ENCODE measurements at places on chromosomes 5 and 9. TPM values are rescaled to one million over a fixed set of nuclear protein-coding genes. Genes with fewer than 3 reads are reported as not detected.
A peak's percentile ranks its signal among the peaks of the same experiment; 100 is the strongest.

CCDC152 gene
- 1.6 TPM for total RNA-seq

- no peak overlapping the region for H3K4me3 ChIP-seq
- H3K36me3 ChIP-seq: peaks cover 13% of the 10 kb centered on the region
- H3K27me3 ChIP-seq: no peaks in the 10 kb centered on the region
- DNase-seq: no peak
- no peaks in the 10 kb centered on the region for H3K4me1 ChIP-seq
- no peak overlapping the region for H3K27ac ChIP-seq
Observed at GRCh38 chr5:137639645-137640044, 96.2 kb downstream of the KLHL3 start.

DNA sequence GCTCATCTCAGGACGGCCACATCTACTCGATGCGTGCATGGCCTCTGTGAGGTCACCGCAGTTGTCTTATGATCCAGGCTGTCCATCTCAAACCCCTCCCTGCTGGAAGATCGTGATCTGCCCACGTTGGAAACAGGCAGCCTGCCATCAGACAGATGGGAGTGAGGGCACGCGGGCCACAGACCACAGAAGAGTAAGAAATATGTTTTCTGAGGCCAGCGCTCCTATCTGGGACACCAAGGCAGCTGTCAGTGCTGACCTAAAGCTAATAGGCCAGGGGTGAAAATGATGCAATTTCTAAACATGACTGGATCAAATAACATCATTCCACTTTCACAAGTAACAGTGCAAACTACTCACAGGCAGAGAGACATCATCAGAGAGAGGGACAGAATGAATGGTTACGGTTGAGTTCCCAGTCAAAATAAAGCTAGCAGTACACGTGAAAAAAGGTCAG lies 57.1 kb upstream of the CER1 start:
- no peak overlapping the region for H3K4me3 ChIP-seq
- no peak overlapping the region for H3K27ac ChIP-seq
- no peaks in the 10 kb centered on the region for H3K27me3 ChIP-seq

- H3K27ac ChIP-seq: no peak overlapping the region
- no peaks in the 10 kb centered on the region for H3K27me3 ChIP-seq
- H3K36me3 ChIP-seq: no peaks in the 10 kb centered on the region
- DNase-seq: no peak
- no peak overlapping the region for H3K4me3 ChIP-seq
- no peaks in the 10 kb centered on the region for H3K4me1 ChIP-seq
Observed at GRCh38 chr5:130168211-130168610, 263.9 kb downstream of the CHSY3 start.

- H3K4me3 ChIP-seq: no peak overlapping the region
- no peaks in the 10 kb centered on the region for H3K4me1 ChIP-seq
- no peak for DNase-seq
- H3K27ac ChIP-seq: no peak overlapping the region
- H3K36me3 ChIP-seq: no peaks in the 10 kb centered on the region
Observed at GRCh38 chr5:159444441-159445082, 114.3 kb upstream of the IL12B start.

INSL6 gene
- total RNA-seq: not detected

DNA sequence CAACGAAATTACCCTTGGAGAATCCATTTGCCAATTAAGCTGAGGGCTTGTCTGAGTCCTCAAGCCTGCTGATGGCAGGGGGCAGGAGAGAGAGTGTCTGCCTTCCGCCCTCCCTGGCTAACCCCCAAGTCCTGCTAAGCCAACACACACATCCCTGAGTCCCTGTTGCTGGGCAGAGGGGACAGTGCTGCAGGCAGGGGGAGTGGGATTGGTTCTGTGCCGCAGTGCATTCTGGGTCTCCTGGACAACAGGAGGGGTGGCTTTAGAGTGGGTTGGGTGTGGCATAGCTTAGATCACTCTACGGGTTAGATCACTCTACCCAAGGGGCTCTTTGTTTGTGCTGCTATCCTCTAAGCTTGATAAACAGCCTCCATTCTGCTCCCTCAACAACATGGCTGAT lies 427.7 kb downstream of the CDK5RAP2 start:
- H3K36me3 ChIP-seq: no peaks in the 10 kb centered on the region
- DNase-seq: no peak
- H3K27me3 ChIP-seq: no peaks in the 10 kb centered on the region
- H3K27ac ChIP-seq: no peak overlapping the region

GRCh38 chr9:72704688-72705375 lies 183.4 kb downstream of the TMC1 start:
- H3K27ac ChIP-seq: no peak overlapping the region
- DNase-seq: no peak
- no peaks in the 10 kb centered on the region for H3K27me3 ChIP-seq
- no peaks in the 10 kb centered on the region for H3K36me3 ChIP-seq
- H3K4me1 ChIP-seq: no peaks in the 10 kb centered on the region

- no peak for DNase-seq
- no peak overlapping the region for H3K27ac ChIP-seq
- no peak overlapping the region for H3K4me3 ChIP-seq
- H3K36me3 ChIP-seq: no peaks in the 10 kb centered on the region
- H3K4me1 ChIP-seq: no peaks in the 10 kb centered on the region
- H3K27me3 ChIP-seq: no peaks in the 10 kb centered on the region
Observed at GRCh38 chr9:105958587-105958986, 264.2 kb downstream of the TMEM38B start.

DNA sequence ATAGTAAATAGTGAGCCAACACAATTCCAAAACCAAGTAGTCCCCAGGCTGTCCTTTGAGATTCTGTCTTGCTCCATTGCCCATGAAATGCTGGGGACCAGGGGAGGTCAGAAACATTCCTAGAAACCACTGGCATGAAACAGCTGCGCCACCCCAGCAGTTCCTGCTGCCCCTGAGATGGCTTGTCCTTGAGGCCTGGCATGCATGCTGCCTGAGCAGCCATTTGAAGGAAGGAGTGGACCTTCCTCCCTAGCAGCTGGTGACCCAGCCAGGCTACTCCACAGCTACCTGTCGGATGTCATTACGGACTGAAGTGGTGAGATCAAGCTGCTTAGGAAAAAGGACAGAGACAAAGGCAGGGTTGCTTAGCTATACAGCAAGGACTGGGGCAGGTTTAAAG lies 260.6 kb downstream of the DENND1A start:
- peaks cover 12% of the 10 kb centered on the region for H3K36me3 ChIP-seq
- no peaks in the 10 kb centered on the region for H3K4me1 ChIP-seq
- no peak for DNase-seq
- H3K27ac ChIP-seq: no peak overlapping the region

- no peak overlapping the region for H3K4me3 ChIP-seq
- no peaks in the 10 kb centered on the region for H3K4me1 ChIP-seq
- no peak for DNase-seq
- H3K36me3 ChIP-seq: no peaks in the 10 kb centered on the region
Observed at GRCh38 chr5:149333711-149334443, 11.4 kb upstream of the GRPEL2 start.

ARHGEF37 gene
- total RNA-seq: not detected

- H3K4me1 ChIP-seq: no peaks in the 10 kb centered on the region
- no peak for DNase-seq
- H3K27ac ChIP-seq: no peak overlapping the region
- no peaks in the 10 kb centered on the region for H3K36me3 ChIP-seq
- no peaks in the 10 kb centered on the region for H3K27me3 ChIP-seq
Observed at GRCh38 chr9:82216435-82216834, 227.9 kb downstream of the SPATA31D1 start.

- H3K36me3 ChIP-seq: no peaks in the 10 kb centered on the region
- H3K4me3 ChIP-seq: peak overlapping the region; percentile 19
- peak; percentile 66 for DNase-seq
- H3K27ac ChIP-seq: no peak overlapping the region
- H3K4me1 ChIP-seq: peaks cover 22% of the 10 kb centered on the region
- H3K27me3 ChIP-seq: no peaks in the 10 kb centered on the region
Observed at GRCh38 chr5:180069589-180070247, 1.8 kb downstream of the RNF130 start.

- H3K36me3 ChIP-seq: no peaks in the 10 kb centered on the region
- H3K4me3 ChIP-seq: no peak overlapping the region
- H3K4me1 ChIP-seq: peaks cover 20% of the 10 kb centered on the region
- H3K27ac ChIP-seq: no peak overlapping the region
Observed at GRCh38 chr9:115006660-115007059, 76.3 kb upstream of the TNFSF8 start.

KLF4 gene
- total RNA-seq: 13.2 TPM

GRCh38 chr9:123894822-123895221 lies 35.1 kb downstream of the DENND1A start:
- H3K36me3 ChIP-seq: no peaks in the 10 kb centered on the region
- H3K27ac ChIP-seq: no peak overlapping the region
- no peaks in the 10 kb centered on the region for H3K4me1 ChIP-seq
- DNase-seq: no peak

TEX48 gene
- total RNA-seq: not detected

DNA sequence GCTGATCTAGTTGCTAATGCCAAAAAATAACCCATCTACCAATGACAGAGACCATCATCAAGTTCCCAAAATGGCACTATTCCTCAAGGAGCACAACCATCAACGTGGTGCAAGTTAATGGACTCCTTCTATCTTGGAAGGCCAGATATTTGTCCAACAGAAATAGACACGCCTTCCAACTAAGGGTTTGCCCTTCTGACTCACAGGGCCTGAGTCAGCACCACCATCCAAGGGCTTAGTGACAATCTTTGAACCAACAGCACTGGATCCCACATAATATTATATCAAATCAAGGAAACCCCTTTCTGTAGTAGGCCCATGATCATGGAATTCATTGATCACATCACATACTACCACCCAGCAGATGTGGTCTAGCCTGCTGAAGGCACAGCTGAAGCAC lies 84.3 kb downstream of the MED27 start:
- no peak overlapping the region for H3K4me3 ChIP-seq
- H3K36me3 ChIP-seq: peaks cover 15% of the 10 kb centered on the region
- no peak overlapping the region for H3K27ac ChIP-seq
- no peaks in the 10 kb centered on the region for H3K4me1 ChIP-seq
- no peaks in the 10 kb centered on the region for H3K27me3 ChIP-seq

- H3K27me3 ChIP-seq: no peaks in the 10 kb centered on the region
- H3K4me3 ChIP-seq: no peak overlapping the region
- H3K36me3 ChIP-seq: no peaks in the 10 kb centered on the region
- no peaks in the 10 kb centered on the region for H3K4me1 ChIP-seq
- no peak for DNase-seq
- H3K27ac ChIP-seq: no peak overlapping the region
Observed at GRCh38 chr9:125767349-125767748, 20.2 kb downstream of the PBX3 start.

MARCOL gene
- not detected for total RNA-seq

GRCh38 chr5:267716-268115 lies 3.7 kb upstream of the PDCD6 start:
- DNase-seq: no peak
- no peak overlapping the region for H3K27ac ChIP-seq
- peaks cover 13% of the 10 kb centered on the region for H3K4me1 ChIP-seq
- H3K27me3 ChIP-seq: no peaks in the 10 kb centered on the region

- DNase-seq: no peak
- no peak overlapping the region for H3K4me3 ChIP-seq
- H3K27ac ChIP-seq: no peak overlapping the region
- H3K4me1 ChIP-seq: no peaks in the 10 kb centered on the region
- peaks cover 10% of the 10 kb centered on the region for H3K27me3 ChIP-seq
- H3K36me3 ChIP-seq: no peaks in the 10 kb centered on the region
Observed at GRCh38 chr9:131813116-131813515, 73.2 kb upstream of the RAPGEF1 start.

DNA sequence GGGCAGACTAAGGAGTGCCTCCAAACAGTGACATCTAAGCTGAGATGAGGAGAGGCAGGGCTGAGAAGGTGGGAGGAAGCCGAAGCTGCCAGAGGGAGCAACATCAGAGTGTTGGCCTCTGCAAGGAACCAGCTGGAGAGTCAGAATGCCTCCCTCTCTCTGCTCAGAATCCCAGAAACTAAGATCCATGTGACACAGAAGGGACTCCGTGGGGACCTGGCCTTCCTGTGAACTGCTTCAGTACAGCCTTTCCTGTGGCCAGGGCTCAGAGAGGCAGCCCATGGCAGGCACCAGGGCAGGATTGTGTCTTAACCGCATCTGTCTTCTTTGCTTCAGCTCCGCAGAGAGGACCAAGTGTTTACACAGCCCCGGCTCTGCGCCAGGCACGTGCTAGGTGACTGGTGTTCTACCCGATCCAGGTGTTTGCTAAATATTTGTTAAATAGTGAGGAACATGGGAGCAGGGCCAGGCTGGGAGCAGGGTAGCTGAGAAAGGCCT lies 33.5 kb downstream of the KCNMB1 start:
- no peak overlapping the region for H3K4me3 ChIP-seq
- H3K27me3 ChIP-seq: peaks cover 12% of the 10 kb centered on the region
- no peaks in the 10 kb centered on the region for H3K36me3 ChIP-seq

AQP3 gene
- total RNA-seq: 99.8 TPM

- H3K27ac ChIP-seq: no peak overlapping the region
- H3K36me3 ChIP-seq: no peaks in the 10 kb centered on the region
- peaks cover 18% of the 10 kb centered on the region for H3K4me1 ChIP-seq
- no peak overlapping the region for H3K4me3 ChIP-seq
Observed at GRCh38 chr9:134366223-134367031, 40.2 kb downstream of the RXRA start.

LCN15 gene
- total RNA-seq: not detected

All from CD4-positive, alpha-beta T cell (primary cell).